ENCODE measurements at places on chromosomes 4 and X.

DNA sequence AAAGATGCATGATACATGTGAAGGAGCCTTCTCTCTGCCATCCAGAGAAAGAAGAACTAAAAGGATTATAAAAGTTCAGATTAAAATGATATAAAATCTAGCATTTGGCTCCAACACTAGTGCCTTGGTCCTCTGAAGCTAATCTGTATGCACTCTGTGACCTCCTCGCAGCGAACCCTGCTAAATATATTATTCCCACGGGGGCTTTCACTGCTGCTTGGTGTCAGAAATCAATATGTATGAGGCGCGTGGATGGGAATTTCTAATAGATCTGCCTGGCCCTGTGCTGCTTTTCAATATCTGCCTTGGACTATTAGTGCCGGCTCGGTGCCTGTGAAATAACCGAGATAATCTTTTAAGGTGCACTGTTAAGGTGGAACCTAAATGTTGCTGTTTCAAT, 69.7 kb downstream of the CXXC4 start:
- no peak for DNase-seq

DNA sequence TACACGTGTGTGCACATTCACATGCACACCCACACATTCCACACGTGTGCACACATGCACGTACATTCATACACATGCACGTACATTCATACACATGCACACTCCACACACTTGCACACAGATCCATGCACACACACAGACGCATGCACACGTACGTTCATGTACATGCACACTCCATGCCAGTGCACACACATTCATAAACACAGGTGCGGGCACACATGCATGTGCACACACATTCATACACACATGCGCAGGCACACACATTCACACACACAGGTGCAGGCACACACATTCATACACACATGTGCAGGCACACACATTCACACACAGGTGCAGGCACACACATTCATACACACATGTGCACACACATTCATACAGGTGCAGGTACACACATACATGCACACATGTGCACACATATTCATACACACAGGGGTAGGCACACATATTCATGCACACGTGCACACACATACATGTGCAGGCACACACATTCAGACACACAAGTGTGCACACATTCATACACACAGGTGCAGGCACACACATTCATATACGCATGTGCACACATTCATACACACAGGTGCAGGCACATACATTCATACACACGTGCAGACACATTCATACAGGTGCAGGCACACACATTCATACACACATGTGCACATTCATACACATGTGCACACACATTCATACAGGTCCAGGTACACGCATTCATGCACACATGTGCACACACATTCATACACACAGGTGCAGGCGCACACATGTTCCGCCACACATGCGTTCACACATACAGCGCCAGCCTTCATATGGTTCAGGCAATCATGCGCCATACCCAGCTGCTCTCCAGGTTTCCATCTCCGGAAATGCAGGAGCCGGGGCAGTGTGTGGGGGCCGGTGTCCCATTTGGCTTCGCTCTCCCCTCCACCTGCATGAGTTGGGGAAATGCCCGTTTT, 124.8 kb downstream of the HMX1 start:
- no peak for DNase-seq

DNA sequence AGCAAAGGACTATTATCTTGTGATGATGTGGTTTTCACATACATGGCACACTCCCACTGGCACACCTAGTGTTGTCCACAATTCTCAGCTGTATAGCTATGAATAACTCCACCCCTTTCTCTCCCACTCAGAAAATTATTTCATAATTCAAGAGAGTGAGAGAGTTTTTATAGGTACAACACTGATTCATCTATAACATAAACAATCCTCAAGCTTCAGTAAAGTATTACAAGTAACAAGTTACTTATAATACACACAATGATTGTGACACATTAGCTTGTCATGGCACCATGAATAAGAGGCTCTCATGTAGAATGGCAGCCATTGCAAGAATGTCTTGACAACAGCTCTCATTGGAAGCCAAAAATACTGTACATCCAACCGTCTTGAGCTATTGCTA, 43.9 kb downstream of the RAB40A start:
- peak; percentile 9 for DNase-seq

DNA sequence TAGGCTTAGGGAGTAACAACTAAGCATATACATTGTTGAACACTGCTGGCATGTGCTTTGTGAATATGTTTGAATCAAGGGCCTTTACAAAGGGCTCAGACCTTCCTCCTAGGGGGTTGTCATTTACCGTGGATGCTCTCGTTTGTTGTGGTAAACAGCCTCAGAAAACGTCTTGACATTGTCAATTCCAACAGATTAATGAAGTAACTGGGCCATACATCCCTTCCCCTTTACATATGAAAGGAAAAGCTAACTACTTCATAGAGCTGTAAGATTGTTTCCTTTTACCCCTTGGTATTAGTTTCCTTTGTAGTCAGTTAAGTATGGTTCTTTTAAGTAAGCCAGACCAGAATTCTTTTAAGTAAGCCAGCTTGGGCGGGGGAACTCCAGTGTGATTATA, 42.9 kb downstream of the FAT4 start:
- no peak for DNase-seq

DNA sequence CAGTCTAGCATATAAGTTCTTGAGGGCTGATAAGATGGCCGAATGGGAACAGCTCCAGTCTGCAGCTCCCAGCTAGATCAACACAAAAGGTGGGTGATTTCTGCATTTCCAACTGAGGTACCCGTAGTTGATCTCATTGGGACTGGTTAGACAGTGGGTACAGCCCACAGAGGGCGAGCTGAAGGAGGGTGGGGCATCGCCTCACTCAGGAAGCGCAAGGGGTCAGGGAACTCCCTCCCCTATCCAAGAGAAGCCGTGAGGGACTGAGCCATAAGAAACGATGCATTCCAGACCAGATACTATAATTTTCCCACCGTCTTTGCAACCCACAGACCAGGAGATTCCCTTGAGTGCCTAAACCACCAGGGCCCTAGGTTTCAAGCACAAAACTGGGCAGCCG, 109.0 kb downstream of the RPS6KA6 start:
- no peak for DNase-seq

- no peak for DNase-seq
Measured at GRCh38 chrX:34379891-34380290, 247.8 kb upstream of the FAM47A start.

GRCh38 chr4:81164623-81165416, 50.2 kb downstream of the PRKG2 start:
- peak; percentile 94 for DNase-seq

- DNase-seq: no peak
Measured at GRCh38 chr4:88442689-88443191, 14.2 kb upstream of the HERC5 start.

DNA sequence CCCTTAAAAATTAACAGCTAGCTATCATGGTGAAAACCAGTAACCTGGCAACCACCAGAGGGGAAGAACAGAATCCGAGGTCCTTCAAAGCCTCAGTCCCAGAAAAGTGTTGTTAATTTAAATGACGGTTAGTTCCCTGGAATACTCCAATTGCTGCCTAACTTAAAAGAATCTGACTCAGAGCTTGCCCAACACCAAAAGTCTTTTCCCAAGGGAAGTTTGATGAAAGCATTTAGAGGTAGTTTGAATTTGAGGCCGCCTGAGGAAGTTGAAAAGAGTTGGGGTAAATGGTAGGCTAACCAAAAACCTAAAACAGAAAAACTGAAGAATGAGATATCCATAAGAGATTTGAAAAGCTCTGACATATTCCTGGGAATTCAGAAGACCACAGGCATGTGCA, 46.6 kb downstream of the IL13RA2 start:
- DNase-seq: no peak

- DNase-seq: no peak
Measured at GRCh38 chr4:181437895-181438294, 805.3 kb upstream of the TENM3 start.

DNA sequence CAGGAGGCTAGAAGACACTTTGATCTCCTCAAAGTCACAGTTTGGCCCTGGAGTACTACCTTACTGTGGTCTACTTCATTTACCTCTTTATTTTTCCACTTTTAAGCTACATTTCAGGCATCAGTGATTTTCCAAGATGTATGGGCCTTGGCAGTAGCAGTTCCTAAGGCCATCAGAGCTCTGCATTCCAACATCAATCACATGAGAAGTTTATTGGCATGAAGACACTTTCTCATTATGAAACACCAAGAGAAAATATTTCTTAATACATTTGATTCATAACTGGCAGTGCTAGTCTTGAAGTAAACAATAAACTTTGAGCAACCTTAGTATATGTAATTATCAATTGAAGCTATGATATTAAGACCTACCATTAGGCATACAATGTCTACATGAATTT, 178.1 kb downstream of the IL15 start:
- DNase-seq: no peak

- no peak for DNase-seq
Measured at GRCh38 chr4:24315056-24315455, 269.3 kb downstream of the DHX15 start.

Measured in PC-3 (cell line).